ENCODE measurements at places on chromosomes 2 and 18.
A peak's percentile ranks its signal among the peaks of the same experiment; 100 is the strongest.

- no peak for DNase-seq
Observed at GRCh38 chr2:200756618-200757321, 54.9 kb upstream of the BZW1 start.

- DNase-seq: no peak
Observed at GRCh38 chr18:29226213-29226612, 1049.3 kb upstream of the CDH2 start.

DNA sequence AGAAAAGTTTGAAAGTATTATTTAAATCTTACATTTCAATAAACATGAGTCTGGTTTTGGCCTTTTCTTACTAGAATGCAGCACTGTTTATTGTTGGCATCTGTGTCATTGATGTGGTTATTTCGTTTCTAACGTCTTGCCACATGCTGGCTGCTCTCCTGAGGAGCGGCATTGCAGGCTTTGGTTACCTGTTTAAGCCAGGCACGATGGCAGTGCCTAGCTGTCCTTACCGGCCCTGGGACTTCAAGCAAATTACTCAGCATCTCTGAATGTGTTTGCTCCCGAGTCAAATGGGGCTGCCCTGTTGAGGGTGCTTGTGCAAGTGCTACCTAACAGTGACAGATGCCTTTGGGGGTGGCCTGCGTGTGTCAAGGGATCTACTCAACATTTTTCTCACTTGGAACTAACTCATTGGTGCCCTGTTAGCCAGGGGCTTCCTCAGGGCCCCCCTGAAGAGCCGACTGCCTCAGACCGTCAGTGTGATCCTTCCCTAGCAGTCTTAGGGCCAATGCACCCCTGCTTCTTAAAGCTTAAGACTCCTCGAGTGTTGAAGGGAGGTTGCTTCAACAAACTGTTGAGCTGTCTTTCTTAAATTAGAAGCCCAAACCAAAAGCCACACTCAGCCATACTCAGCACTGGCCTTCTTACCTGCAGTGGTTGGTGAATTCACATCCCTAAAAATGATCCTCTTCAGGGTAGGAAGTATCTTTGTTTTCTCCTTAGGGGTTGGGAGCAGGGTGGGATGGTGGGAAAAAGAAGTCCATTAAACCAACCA is 151.5 kb downstream of the NCK2 start:
- no peak for DNase-seq

GRCh38 chr2:84969511-84970209 is 1.3 kb upstream of the KCMF1 start:
- DNase-seq: no peak

- no peak for DNase-seq
Observed at GRCh38 chr18:23538001-23538400, 34.7 kb downstream of the RMC1 start.

DNA sequence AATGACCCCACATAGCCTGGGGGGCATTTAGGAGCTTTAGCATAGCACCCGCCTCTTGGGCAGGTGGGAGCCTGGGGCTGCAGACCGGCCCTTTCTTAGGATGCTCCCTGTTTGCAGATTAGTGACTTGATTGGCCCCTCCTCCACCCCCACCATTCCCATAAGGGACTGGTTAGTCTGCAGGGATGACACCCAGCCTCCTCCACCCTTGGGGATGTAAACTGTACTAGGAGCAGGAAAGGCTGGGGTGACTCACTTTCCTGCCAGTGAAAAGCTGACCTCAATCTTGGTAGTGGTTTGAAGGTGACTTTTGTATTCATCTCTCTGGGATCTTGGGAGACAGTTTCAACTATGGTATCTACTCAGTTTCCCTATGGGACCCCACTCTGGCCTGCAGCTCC is 24.2 kb downstream of the CTIF start:
- no peak for DNase-seq

DNA sequence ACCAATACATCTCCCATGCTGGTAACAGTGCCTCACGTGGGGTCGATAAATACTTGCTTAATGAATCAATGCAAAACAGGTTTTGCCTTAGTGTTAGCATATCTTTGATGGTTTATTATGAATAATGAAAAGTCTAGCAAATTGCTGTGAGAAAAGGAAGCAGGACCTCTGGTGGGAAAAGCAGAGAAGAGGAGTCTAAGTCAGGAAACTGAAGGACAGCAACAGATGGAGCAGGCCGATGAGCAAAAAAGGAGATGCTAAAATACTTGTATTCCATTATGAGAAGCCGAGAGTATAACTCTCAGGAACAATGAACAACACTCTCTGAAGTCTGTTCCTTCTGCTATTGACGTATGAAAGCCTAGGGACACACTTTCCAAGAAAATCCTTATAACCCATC is 555.2 kb upstream of the KLHL29 start:
- DNase-seq: peak; percentile 75

DNA sequence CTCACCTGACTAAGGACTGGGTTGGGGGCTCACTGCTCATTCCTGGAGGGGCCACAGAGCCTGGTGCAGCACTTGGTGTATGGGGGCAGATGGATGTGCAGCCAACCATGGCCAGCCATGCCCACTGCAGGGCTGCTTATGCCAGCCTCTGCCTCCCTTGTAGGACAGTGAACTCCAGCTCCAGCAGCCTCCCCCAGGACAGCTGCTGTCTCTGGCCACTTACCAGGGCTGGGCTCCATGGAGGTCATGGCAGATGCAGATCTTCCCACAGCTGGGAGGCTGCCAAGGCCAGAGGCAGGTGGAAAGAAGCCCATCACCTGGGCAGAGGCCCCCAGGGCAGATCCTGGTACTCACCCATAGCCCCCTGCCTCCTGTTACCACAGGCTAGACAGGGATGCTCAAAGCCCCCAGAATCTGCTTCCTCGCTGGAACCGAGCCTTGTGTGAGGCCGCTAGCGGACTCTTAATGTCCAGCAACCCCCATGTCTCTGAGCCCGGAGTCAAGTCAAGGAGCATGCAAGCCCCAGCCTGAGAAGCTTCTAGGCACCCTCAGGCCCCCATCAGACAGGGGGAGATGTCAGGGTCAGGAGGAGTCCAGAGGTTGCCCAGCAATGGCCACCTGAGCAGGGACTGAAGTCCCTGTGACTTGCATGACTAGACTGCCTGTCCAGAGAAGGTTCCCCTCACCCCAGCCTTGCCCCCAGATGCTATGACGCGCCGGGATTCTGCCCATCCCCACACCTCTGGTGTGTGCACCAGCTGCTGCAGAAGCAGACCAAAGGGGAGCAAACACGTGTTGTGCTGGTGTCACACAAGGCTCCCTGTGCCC is 123.6 kb downstream of the TWIST2 start:
- DNase-seq: peak; percentile 22

- DNase-seq: no peak
Observed at GRCh38 chr2:172196768-172197431, 94.2 kb upstream of the DLX2 start.

DNA sequence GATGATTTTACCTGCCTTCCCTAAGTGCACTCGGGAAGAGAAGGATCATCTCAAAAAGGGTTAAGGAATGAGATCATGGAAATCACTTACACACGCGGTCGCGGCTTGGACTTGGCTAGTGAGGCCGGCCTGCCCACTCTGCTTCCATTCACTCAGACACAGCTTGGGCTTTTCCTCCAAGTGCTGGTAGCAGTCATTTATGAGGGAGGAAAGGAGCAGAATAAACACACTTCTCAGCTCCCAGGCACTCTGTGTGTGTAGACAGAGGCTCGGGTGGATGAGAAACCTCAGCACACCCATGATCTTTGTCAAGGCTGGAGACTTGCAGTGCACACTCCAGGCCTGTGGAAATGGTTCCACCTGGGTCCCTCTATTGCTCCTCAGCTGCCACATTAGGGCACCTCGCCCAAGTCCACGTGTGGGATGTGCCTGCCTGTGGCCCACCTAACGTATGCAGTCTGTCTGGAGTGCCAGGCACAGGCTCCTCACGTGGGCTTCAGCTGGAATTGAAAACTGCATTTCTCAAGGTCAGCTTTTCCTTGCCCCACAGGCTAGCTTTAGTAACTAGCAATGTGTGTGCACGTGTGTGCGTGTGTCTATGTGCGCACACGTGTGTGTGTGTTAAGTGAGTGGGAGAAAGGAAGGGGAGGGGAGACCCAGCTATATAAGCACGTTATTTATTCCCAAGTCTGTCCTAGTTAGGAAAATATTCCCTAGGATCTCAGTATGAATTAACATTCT is 288.4 kb downstream of the SOX11 start:
- DNase-seq: no peak

- DNase-seq: no peak
Observed at GRCh38 chr2:8805278-8806210, 31.9 kb downstream of the KIDINS220 start.

- DNase-seq: no peak
Observed at GRCh38 chr2:213237251-213237650, 47.0 kb upstream of the SPAG16 start.

DNA sequence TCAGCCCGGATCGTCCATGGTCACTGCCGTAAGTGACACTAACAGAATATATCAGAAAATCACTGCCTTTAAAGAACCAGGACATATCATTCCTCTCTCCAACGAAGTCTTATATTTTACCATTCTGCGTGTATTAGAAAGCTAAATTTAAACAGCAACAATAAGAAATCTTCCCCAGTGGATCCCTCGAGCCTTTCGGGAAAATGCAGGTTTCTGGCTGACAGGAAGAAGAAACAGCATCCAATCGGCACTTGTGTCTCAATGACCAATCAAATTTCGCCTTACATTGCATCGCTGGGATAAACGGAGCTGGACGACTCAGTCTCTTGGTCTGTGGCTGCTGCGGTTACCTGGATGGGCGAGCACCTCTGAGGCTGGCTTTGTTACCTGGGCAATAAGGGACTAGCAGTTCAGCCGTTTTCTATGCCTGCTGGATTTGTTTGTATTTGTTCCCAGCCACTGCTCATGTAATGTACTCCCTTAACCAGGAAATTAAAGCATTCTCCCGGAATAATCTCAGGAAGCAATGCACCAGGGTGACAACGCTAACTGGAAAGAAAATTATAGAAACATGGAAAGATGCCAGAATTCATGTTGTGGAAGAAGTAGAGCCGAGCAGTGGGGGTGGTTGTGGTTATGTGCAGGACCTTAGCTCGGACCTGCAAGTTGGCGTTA is at the start of gene DUSP19:
DUSP19 (plus strand) TSS at position 284 of the 675 bp plus-strand sequence; CDS start at position 471, 187 bp downstream.
- DNase-seq: peak; percentile 96

- peak; percentile 68 for DNase-seq
Observed at GRCh38 chr2:161418715-161419637, 2.9 kb downstream of the TBR1 start.

DNA sequence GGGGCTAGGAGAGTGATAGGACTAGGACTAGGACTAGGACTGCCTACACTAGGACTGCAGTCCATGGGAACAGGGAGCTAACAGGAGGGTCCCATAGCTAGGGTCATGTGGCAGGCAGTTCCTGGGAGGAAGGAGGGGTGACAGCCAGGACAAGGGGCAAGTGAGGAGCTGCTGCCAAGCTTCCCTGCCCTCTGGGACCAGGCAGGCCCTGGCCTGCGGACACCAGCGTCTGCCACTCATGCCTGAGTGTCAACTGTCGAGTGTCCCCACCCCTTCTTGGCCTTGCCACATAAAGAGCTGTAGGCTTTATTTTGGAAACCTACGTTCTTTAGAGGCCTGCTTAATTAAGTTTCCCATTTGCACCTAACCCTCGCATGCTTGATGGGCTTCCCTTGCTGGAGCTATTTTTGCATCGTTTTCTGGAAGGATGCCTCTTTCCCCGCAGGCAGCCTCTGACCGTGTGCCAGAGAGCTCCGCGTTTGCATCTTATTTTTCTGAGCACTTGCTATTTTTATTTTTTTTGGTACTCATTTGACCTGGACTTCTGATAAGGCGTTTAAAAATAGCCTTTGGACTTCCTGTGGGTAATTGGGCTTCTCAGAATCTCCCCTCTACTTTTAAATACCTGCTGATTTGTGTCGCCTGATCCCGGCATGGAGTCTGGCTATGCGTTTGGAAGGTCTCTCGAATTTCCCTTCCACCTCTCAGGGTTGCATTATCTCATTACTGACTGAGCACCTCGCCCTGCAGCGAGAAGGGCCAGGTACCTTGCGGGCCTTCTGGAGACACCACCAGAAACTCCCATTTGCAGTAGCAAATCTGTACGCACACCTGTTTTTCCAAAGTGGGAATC is 66.4 kb downstream of the SH3RF3 start:
- DNase-seq: no peak

DNA sequence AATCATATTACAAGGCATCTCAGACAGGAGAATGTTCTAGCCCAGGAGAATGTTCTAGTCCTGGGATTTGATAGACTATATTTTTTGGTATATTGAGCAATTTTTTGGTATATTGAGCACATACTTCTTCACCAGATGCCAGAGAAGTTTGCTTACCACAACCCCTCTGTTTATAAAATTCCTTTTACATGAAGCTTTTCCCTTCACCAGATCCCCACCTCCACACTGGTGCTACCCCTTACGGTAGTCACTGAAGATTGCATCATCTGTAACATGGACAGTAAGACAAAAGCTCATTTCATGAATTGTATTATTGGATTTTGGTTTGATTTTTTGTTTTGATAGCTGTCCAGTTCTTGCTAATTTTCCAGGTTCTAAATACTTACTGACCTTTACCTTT is 7.2 kb upstream of the HNMT start:
- no peak for DNase-seq

DNA sequence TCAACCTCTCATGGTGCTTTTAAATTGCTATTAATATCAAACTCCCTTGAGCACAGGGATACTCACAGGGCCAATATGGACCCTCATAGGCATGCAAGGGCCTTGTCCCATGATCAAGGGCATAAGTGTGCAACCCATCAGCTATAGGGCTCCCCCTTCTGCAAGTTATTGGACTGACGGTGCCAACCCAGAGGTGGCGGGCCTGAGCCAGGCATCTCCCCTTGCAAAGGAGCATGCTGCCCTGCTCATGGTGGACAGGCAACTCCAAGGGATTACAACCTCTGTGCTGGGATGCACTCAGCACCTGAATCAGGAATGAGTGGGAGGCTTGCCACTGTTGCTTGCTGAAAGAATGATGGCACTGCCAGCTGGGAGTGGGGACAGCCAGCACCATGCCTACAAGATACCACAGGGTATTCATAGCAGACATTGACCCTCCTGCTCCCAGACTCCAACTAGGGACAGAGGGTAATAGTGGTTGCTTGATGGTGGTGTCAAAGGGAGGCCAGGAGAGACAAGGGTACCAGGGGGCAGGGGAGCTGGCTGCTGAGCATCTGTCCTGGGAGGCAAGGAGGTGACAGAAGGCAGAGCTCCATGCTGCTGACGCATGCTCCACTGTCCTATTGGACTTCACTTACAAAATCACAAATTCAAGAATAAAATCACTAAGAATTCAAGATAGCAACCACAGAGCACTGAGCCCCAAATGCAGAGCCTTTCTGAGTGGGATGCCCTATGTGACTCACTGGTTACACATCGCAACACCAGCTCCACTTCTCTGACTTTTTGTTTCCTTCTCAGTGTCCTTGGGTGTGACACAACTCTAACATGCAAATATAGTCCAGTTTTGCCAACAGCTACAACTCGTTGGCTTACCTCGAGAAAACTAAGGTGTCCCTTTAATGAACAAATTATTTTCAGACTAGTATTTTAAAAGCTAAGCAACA is 157.1 kb upstream of the CCDC150 start:
- peak; percentile 2 for DNase-seq

Measured in NCI-H524 (cell line).